D721Med (cell line): ENCODE measurements at places on chromosomes 16 and 17.

- no peak for DNase-seq
Measured at GRCh38 chr16:83794860-83795554, 12.8 kb upstream of the HSBP1 start.

- no peak for DNase-seq
Measured at GRCh38 chr17:45131616-45132319, 547 bp downstream of the PLCD3 start.

DNA sequence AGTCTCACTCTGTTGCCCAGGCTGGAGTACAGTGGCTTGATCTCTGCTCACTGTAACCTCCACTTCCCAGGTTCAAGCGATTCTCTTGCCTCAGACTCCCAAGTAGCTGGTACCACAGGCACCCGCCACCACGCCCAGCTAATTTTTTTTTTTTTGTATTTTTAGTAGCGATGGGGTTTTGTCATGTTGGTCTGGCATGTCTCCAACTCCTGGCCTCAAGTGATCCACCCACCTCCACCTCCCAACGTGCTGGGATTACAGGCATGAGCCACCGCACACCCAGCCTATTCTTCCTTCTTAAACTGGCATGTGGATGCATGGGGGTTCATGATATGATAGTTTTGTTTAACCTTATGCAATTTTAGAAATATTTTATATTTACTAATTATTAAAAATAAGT, 39.4 kb upstream of the VWA3A start:
- DNase-seq: no peak

DNA sequence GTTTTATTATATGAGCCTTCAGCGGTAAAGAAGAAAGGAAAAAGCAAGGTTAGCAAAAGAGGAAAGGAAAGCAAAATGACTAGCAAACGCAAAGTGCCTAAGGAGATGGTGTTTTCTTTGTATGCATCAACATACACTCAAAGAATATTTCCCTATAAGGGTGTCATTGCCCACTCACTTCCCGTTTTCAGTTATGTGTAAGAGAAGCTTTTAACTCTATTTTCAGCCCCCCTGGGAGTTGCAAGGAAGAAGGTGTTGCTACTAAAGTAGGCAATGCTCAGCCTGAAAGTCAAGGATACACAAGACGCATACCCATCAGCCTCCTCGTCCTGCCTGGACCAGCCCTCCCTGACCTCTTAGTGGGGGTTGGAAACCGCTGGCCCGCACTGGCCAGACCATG, 267.7 kb upstream of the ZFHX3 start:
- no peak for DNase-seq

GRCh38 chr16:51302042-51302441, 151.0 kb upstream of the SALL1 start:
- no peak for DNase-seq

DNA sequence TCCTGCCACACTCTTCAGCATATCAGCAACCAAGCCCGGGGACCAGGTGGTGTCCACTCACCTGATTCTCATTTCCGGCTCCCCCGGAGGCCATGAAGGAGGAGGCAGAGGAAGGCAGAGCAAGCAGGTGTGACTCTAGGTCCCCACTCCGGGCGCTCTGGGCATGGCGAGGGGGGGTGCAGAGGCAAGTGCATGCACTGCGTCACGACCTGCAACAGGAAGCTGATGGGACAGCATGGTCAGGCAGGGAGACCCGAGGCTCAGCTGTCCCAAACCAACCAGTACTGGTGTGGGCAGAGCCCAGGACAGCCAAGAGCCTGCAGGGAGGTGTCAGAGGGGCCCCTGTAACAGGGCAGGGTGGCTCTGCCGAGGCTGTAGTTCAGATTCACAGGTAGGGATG, 2.1 kb upstream of the ENGASE start:
- DNase-seq: no peak

DNA sequence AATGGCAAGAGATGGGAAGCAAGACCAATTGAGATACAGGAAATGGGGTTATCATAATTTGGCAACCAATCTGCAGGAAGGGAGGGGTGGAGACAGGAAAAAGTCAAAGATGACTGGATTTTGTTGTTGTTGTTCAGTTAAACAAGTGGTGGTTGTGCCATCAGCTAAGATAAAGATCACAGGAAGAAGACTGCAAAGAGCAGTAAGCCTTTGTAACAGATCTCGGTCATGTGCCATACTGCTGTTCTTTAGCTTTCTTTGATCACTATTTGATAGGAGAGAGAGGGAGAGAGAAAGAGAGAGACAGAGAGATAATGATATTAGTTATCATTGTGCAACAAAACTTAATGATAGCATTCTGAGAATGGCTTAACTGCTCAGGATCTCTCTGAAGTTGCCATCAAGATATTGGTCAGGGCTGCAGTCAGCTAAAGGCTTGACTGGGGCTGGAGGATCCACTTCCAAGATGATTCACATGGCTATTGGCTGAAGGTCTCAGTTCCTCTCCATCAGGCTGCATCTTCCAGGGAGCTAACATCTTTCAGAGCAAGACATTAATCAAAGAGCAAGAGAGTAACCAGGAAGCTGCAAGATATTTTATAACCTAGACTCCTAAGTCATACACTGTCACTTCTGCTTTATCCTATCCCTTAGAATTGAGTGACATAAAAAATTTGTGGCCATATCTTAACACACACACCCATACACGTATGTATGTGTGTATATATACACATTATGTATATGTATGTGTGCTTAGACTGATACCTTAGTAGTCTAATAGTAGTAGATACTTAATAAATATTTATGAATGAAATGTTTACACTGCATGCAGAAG, 405.0 kb downstream of the SHISA9 start:
- DNase-seq: no peak

GRCh38 chr17:46943501-46944393, 20.8 kb downstream of the GOSR2 start:
- DNase-seq: no peak

GRCh38 chr16:68229431-68230175, 6.3 kb downstream of the ESRP2 start:
- DNase-seq: no peak

GRCh38 chr16:29857133-29857760, 5.8 kb downstream of the CDIPT start:
- DNase-seq: no peak

- DNase-seq: no peak
Measured at GRCh38 chr17:29709866-29710519, 87.3 kb upstream of the CORO6 start.

GRCh38 chr16:49352892-49353291, 20.7 kb upstream of the C16orf78 start:
- no peak for DNase-seq

DNA sequence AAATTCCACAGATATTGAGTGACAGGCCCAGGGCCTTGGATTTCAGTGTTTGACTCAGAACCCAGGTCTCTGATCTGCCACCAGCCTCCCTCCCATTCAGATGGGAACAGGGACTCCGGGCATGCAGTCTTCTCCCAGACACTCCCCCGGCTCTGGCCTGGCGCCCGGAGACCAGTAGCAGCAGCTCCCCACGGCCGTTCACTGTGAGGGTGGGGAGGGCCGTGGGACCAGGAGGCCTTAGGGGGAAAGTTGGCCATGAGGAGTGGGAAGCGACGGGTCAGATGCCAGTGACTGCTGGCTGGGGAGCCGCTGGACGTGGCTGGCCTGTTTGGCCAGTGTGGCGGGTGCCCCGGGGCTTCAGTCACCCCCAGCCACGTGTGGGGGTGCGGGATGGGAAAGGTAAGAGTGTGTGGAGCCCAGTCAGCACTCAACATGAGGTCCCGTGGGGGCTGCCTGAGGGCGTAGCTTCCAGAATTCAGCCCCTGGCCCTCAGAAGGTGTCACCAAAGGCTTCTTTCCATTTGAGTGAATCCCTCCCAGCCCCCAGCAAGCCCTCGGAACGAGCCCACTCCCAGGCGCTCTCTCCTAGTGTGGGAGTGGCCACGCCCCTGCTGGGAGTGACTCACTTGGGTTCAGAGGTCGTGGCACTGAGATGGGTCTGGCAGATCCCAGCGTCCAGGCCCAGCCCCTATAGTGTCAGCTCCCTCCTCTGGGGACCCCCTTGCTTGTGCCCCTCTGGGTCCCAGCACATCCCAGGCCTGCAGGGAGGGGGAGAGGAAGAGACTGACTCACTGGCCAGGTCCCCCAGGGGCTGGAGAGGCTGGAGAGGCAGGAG, 309.4 kb downstream of the SEC14L1 start:
- no peak for DNase-seq

DNA sequence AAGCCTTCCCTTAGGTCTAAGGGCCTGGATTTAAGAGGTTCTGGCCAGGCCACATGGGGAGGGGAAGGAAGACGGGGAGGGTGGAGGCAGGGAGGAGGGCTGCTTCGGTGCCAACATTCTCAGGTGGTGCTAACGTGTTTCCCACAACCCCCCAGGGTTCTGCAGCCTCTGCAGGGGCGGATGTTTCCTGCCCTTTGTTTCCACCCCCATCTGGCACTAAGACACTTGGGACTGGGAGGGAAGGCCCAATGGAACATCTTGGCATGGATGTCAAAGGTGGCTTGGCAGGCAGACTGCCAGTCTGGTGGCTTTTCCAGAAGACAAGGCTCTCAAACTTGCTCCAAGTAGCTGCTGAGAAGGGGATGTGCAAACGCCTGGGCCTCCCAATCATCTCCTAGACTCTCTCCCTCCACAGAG, 12.7 kb downstream of the HIC1 start:
- DNase-seq: no peak

- DNase-seq: no peak
Measured at GRCh38 chr16:82979406-82980111, 352.8 kb downstream of the CDH13 start.

- DNase-seq: peak; percentile 72
Measured at GRCh38 chr17:81119223-81120148, 45.8 kb upstream of the PVALEF start.

GRCh38 chr16:12341423-12341822, 364.9 kb downstream of the SNX29 start:
- no peak for DNase-seq

- no peak for DNase-seq
Measured at GRCh38 chr17:65817951-65818350, 256.5 kb upstream of the AXIN2 start.

- no peak for DNase-seq
Measured at GRCh38 chr16:74079232-74079586, 217.4 kb upstream of the PSMD7 start.

GRCh38 chr17:59839651-59840328, 53.0 kb downstream of the TUBD1 start:
- DNase-seq: no peak

DNA sequence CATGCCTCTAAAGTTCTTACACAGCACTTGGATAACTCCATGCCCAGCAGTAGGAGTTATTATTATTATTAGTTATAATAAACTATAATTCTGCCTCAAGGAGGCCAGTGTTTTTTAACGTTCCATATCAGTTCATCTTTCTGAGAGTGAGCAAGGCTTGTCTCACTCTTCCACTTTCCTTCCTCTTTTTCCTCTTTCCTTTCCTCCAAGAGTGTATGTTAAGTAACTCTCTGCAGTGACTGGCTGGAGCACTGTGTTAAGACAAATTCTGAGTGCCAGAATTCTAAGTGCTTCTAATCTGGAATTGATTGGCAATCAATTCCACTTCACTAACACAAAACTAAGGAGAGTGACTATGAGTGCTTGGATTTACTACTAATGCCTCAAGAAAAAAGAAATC, 16.4 kb downstream of the CLEC19A start:
- no peak for DNase-seq
